NCI-H345 (cell line): ENCODE measurements at places on chromosomes 7 and 10.

DNA sequence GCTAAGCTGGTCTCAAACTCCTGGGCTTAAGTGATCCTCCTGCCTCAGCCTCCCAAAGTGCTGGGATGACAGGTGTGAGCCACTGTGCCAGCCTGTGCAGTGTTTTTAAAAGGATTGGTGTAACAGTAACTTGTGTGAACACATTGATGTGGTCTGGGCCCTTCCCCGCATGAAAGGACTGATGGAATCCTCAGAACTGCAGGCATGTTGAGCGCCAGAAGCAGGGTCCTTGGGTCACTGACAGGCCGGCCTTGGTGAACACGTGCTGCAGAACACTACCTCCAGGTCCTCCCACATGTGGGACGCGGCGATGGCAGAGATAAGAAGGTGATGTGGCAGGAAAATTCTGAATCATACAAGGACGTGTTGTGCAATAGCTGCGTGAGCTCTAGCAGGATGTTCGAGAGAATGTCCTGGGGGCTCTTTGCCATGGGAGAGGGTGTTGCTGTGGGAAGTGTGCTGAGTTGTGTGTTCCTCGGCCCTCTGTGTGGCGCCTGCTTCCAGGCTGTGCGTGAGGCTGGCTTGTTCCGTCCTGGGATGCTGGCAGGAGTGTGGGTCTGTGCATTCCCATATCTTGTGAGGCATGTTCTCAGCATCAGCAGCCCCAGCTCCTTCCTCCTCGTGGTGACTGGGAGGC, 68.2 kb downstream of the DNAJB6 start:
- no peak for DNase-seq

- DNase-seq: no peak
Observed at GRCh38 chr7:130560972-130561371, 69.1 kb downstream of the MEST start.

GRCh38 chr7:66400400-66400799, 195.3 kb downstream of the TPST1 start:
- no peak for DNase-seq

DNA sequence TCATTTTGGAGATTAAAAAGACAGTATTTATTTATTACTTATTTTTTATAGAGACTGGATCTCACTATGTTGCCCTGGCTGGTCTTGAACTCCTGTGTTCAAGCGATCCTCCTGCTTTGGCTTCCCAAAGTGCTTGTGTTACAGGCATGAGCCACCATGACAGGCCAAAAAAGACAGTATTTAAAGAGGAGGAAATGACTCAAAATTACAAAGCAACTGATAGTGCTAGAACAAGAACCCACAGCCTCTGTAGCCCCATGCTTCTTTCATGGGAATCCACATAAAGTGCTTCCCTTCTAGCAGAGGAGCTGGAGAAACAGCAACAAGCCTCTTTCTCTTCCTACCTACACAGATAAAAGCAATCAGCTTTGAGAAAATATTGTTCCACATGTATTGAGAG, 230.7 kb upstream of the PODXL start:
- no peak for DNase-seq

GRCh38 chr10:48900371-48900801, 39.3 kb downstream of the LRRC18 start:
- no peak for DNase-seq

DNA sequence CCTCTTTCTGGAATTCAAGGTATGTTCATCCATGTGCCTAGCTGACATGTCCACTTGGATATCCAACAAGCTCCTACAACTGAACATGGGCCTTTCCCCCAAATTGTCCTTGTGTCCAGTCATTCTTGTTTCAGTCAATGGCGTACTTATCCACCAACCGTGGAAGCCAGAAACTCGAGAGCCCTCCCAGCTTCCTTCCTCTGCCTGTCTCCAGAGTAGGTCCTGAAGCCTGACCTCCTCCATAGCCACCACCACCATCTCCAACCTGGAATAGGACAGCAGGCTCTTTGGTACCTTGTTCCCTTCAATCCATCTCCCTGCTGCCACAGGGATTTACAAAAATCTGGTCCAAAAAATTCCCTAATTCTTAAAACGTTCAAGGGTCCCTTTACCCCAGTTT, 305.1 kb downstream of the RPS24 start:
- no peak for DNase-seq

GRCh38 chr7:1768832-1769231, 98.8 kb downstream of the ELFN1 start:
- DNase-seq: no peak
